Activated CD4-positive, alpha-beta T cell treated with anti-CD3 and anti-CD28 coated beads for 4 hours (primary cell): ENCODE measurements at places on chromosomes 7 and 10.

GRCh38 chr10:128861018-128861901 lies 605.8 kb upstream of the MGMT start:
- DNase-seq: no peak

- DNase-seq: no peak
These were observed 166.4 kb downstream of the CELF2 start for GRCh38 chr10:11184093-11184492.

DNA sequence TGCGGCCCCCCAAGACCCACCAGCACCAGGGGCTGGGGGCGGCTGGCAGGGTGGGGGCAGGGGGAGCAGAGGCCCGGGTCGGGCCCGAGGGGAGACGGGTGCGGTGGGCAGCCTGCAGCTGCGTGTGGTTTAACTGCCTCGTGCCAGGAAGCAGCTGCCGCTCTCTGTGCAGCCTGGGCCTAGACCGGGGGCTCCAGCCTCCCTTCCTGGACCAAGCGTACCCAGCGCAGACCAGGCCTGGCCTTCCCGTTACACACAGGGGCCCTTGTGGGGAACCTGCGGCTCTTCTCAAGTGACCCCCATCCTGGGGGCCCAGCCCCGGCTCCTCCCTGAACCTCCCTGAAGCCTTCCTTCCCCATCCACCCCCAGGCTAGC lies 6.6 kb upstream of the INTS1 start:
- no peak for DNase-seq

DNA sequence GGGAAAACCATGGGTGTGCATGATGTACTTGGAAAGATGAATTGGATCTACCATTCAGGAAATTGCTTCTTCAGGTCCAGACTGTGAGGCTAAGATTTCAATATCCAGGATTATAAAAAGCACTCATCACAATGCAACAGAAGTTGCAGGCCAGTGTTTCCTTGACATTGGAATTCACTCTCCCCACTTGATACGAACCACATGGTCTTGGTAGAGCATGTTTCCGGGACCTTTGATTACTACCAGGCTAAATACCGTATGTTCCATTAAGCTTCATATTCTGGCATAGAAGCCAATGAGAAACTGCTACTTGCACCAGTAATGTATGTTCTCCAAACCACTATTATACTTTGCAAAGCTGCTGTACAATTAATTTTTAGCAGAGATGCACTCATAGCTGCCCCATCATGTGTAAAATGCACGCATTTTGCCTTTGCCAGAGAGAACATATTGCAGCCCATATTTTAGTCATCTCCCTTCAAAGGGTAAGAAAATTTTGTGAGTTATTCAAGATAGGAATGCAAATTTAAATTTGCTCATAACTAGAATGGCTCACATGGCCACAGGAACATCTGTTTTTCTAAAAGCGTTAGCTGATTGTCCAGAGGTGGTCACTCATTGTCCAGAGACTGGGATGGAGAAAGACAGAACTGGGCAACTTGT lies 8.1 kb downstream of the FRMD4A start:
- DNase-seq: no peak

GRCh38 chr7:28778786-28779185 lies 179.3 kb downstream of the TRIL start:
- no peak for DNase-seq

DNA sequence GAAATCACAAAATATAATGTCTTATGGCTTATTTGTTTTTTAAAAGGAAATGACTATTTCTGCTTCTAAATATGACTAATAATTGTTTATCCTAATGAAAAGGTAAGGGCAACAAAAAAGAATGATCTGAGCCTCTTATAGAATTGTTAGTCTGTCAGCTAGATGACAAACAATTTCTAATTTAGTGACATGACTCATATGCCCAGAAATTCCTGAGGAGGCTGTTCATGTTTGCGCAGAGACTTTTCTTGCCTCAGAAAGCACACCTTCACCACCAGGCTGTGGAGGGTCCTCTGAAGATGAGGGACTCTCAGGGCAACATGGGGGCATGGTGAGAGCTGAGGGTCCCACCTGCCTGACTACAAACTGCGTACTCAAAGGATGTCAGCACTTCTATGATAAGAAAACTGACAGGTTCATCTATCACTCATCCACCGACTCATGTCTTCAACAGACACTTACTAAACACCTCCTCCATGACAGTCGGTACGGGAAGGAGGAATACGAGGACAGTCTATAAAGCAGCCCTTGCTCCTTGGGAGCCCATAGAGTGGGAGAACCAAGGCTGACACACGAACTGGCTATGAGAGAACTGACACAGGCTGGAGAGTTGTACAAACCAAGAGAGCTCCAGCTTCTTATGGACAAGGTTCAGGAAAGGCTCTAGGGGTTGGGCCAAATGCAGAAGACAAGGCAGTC lies 102.0 kb downstream of the PKD1L1 start:
- no peak for DNase-seq

- no peak for DNase-seq
These were observed 134.6 kb downstream of the TCERG1L start for GRCh38 chr10:131176907-131177306.

- DNase-seq: no peak
These were observed 24.4 kb downstream of the PLXNA4 start for GRCh38 chr7:132551886-132552285.

DNA sequence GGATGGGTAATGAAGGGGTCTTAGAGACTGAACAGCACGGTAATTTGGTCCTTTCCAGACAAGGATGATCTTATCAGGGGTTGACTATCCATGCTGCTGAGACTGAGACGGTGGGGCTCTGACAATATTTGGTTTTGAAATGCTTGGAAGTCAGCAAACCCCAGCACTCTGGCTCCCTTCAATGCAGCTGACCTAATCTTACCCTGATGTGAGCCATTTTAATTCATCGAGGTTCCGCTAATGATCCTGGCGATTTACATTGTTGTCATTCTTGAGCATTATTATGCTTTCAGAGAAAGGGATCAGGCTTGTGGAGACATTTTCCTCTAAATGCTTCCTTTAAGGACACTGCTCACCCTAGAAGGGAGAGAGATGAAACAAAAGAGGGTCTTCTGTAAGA lies 114.6 kb upstream of the BMPER start:
- DNase-seq: no peak

- no peak for DNase-seq
These were observed 22.8 kb upstream of the TTYH3 start for GRCh38 chr7:2608921-2609411.

- DNase-seq: no peak
These were observed 6.7 kb downstream of the BHLHA15 start for GRCh38 chr7:98217623-98218582.

DNA sequence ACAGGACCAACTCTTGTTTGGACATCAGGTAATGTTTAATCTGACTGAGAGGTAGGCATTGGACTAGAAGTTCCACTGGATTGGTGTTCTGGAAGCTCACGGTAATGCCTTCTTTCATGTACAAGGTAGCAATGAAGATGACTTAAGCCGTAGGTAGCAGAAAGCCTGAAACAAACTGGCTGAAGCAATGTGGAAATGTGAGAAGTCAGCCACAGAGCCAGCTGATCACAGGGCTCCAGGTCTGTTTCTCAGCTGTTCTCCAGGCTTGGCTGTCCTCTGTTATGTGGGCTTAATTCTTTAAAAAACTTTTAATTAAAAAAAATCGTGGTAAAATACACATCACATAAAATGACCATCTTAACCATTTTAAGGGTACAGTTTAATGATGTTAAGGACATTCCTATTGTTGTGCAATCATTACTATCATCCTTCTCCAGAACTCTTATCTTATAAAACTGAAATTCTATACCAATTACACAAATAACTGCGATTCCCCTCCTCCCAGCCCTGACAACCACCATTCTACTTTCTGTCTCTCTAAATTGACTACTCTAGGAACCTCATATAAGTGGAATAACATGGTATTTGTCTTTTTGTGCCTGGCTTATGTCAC lies 101.4 kb upstream of the ZNF32 start:
- DNase-seq: no peak

GRCh38 chr7:1366801-1367405 lies 92.4 kb downstream of the MICALL2 start:
- DNase-seq: no peak

- no peak for DNase-seq
These were observed 40.0 kb upstream of the INSIG1 start for GRCh38 chr7:155257482-155258225.

DNA sequence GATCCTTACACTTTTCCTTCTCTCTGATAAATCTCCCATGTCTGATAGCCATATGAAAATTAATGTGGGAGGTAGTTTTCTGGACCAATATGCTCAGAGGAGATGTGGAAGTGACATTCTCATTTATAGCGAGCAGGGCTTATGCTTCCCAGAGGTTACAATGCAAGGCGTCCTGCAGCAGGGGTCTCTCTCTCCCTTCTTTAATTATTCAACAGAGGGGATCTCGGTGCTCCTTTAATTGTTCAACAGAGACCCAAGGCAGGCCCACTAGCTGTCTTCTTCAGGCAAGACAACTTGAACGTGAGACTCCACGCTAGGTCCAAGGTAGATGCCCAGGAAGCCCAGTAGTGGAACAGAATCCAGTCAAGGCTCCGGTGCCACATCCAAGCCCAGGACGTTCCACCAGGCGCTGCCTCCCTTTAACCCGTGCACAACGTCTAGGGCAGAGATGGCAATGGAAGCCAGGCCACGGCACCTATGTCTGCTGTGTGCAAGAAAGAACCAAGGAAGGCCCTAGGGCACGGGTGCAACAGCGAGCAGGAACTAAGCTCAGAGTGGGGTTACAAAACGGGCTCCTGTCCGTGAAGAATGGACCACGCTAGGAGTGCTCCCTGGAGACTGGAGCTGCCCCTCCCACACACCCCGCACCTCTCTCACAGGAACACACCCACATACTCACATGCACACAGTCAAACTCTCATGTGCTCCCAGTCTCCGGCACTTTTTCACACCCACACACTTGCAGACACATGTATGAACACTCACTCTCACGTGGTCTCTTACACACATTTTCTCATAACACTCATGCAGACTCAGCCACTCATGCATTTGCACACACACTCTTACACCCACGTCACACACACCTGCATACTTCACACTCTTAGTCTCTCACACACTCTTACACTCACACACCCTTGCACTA lies 230.4 kb downstream of the TNS3 start:
- DNase-seq: no peak

GRCh38 chr7:80488406-80488805 lies 23.5 kb downstream of the GNAT3 start:
- no peak for DNase-seq

DNA sequence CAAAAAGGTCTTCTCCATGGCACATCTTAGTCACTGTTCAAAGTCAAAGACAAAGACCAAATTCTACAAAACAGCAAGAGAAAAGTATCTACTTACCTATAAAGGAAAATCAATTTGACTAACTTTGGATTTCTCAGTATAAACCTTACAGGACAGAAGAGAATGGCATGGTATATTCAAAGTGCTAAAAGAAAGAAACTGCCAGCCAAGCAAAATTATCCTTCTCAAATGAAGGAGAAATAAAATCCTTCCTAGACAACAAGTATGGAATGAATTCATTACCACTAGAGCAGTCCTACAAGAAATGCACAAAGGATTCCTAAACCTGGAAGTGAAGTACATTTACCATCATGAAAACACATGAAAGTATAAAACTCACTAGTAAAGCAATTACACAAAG lies 235.5 kb downstream of the STK31 start:
- DNase-seq: no peak

GRCh38 chr7:137073571-137074325 lies 205.3 kb downstream of the CHRM2 start:
- no peak for DNase-seq

DNA sequence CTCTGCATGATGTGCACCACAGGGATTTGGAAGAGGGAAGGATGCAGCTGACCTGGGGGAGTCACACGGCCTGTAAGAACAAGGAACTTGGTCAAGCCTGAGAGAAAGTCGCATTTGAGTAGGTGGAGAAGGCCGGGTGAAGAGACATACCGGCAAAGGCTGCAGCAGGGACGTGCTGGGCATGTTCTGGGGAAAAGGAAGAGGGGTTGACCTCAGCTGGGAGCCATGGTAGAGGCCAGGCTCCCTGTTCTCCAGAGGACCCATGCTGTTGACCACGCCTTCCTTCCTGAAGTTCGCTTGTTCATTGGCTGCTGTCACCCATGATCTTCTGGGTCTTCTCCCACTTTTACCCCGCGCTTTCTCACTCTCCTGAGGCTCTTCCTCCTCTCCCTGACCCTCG lies 84.5 kb downstream of the HTR5A start:
- DNase-seq: no peak

- DNase-seq: no peak
These were observed 78.1 kb downstream of the AHR start for GRCh38 chr7:17376595-17376994.

DNA sequence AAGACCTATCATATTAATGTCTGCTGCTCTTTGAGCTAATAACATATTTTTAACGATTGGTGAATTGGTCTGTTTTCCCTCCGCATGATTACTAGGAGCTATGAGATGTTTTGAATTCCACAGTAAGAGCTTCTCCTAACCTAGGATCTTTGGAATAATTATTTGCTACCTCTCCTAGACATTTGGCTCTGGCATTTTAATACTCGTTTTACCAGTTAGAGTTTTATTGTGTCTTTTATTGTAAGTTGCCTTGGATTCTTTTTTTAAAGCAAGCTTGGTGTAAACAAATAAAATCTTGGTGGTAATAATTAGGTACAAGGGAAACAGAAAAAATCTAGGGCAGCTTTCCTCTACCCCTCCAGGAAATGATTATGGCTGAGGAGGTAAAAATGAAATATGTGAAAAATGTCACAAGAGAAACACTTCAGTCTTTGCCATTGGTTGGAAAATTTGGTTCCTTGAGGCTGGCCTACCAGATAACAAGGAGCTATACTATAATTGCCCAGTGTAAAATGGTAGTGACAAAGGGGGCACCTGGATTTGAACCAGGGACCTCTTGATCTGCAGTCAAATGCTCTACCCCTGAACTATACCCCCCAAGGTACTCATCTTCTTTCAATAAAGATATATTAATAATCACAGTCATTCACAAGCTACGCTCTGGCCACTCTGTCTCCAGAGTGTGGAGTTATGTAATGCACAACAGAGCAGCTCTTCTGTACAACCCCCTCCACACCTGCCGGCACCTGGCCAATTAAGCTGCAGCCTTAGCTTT lies 85.4 kb downstream of the ZNF777 start:
- DNase-seq: no peak

DNA sequence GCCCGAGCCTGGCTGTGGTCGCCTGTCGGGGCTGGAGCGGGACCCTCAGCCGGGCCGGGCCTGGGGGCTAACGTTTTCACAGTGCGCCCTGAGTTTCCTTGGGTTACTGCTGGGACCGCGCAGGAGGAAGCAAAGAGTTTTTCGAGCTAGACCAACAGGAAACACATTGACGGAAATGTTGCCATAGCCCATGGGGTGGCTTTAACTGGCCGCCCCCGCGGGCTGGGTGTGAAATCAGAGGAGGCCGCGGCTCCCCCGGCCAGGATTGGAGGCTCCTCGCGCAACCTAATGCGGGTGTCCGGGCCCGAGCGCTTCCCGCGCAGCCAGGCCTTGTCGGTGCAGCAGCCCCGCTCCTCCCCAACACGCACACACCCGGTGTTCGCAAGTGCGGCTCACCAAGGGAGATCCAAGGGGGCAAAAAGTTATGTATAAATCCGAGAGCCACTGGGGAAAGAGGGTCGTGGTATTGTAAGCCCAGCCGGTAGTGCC lies 1.9 kb downstream of the HHEX start:
- DNase-seq: no peak

GRCh38 chr10:7409045-7409731 lies 1.6 kb downstream of the SFMBT2 start:
- peak; percentile 58 for DNase-seq
